ENCODE measurements at places on chromosomes 2 and 18.

GRCh38 chr2:99811544-99811943, 321.7 kb upstream of the REV1 start:
- DNase-seq, result no peak

GRCh38 chr2:174484573-174484972, 2.3 kb downstream of the GPR155 start:
- no peak for DNase-seq

GRCh38 chr18:75752740-75753263, 325.3 kb upstream of the SMIM21 start:
- no peak for DNase-seq

GRCh38 chr18:41144441-41144840, 810.6 kb upstream of the PIK3C3 start:
- no peak for DNase-seq

DNA sequence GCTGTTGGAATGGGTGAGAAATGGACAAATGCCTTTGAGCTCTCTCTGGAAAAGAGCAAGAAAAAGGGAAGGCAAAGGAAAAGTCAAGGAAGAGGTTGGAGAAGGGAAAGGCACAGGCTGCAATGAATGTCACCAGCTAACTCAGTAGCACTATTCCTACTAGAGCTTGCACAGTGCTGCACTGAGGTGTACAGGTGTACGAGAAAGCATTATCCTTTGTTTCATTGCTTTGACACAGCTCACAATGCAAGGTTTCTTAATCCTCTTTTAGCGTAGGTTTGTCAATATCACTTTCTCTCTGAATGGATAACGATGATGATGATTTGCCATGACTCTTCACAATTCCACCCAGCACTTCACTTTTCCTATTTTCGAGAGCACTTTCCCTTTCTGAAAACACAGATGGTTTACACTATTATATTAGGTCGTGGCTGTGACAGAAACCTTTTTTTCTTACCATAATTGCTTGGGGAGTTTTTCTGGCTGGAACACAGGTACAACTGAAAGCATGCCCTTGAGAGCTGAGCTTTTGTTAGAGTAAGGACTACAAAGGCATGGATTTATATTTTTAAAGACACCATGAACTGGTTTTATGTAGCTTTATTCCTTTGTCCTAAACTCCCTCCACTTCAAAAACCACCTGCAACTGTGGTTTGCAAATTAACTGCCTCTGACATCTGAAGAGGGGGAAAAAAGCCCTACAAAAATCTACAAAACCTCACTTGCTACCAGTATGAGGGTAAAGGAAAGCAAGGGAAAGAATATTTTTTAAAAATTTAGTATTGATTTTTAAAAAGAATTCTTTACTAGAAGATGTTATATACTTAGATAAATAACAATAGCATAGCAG, 265.5 kb downstream of the TGIF1 start:
- DNase-seq, result no peak

- DNase-seq, result no peak
Observed at GRCh38 chr2:213420828-213421385, 136.6 kb downstream of the SPAG16 start.

DNA sequence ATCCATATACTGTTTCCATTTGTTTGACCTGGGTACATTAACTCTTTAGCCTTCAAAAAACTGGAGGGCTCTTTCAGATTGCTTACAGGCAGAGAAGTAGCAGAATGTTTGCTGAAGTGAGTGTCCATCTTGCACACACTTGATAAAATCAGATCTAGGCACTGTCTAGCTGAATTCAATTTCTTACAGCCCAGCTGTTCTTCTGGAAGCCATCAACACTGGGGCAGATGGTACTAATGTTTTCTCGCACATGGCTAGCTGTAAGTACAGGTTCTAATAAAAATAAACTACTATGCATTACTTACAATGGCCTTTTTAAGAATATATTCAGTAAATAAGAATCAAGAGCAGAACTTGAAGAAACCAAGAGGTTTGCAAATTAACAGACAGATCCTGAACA, 175.9 kb downstream of the NBAS start:
- no peak for DNase-seq

DNA sequence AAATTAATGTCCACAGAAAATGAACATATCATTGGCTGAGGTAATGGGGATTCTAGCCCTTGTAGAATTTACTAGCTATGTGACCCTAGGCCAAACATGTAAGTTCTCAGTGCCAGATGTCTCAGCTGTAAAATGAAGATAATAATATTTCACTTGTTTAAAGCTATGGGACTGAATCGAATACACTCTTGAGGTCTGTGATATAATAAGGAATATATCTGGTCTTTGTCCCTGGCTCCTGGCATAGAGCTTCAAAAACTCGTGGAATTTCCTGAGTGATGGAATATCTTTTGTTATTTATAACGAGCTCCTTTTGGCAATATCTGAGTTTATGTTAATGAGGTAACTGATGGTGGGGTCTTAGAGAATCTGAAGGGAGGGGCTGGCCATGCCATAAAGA, 201.4 kb upstream of the CYP26B1 start:
- DNase-seq, result no peak

DNA sequence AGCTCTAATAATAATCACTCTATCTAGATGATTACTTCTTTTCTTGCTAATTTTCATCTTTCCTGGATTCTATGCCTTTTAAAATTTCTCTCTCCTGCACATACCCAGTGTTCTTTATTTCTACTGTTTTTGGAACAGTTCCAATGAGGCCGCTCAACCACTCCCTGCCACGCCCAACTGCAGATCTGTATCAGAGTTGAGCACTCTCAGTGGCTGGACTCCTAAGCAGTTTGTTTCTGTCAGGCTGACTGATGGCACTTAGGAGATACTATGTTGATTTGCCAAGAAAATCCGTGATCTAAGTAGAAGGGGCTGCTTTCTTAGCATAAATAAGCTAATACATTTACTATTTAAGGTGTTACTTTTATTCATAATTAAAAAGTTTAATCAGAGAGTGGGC, 192.8 kb downstream of the ARHGAP15 start:
- no peak for DNase-seq

- DNase-seq, result no peak
Observed at GRCh38 chr2:86081724-86082123, 24.0 kb downstream of the POLR1A start.

DNA sequence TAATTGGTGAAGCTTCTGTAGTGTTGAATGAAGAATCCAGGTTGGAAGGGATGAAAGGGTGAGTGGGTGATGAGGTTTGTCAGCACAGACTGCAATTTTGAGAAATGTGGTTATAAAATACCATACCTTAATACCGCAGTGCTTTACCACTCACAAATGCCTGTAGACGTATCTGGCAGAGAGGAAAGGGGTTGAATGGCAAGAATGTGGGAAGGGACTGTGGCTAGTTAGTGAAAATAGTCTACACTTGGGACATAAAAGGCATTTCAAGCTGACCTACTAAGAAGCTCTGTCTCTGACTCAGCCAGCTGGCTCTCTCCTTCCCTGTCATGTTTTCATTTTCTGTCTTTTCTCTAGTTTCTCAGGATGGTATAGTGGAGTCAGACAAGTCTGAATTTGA, 25.1 kb downstream of the CDK15 start:
- no peak for DNase-seq

GRCh38 chr2:108446703-108447102, 2.3 kb upstream of the GCC2 start:
- no peak for DNase-seq

GRCh38 chr2:124639524-124639923, 614.4 kb downstream of the CNTNAP5 start:
- DNase-seq, result no peak

DNA sequence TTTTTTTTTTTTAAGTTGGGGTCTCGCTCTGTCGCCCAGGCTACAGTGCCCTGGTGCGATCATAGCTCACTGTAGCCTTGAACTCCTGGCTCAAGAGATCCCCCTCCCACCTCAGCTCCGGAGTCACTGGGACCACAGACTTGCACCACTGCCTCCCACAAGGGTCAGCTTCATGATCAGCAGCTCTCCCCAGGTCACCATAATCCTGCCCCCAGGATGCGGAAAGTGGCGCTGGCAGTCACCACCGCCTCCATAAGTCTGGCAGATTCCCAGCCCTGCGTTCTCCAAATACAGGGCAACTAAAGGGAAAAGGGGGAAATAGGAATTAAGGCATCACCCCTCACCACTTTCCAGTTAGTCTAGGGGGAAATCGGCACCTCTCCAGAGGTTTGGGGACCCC, 5.2 kb upstream of the ARID5A start:
- no peak for DNase-seq

GRCh38 chr18:13555865-13556264, 170.5 kb downstream of the FAM210A start:
- DNase-seq, result no peak

- peak; percentile 4 for DNase-seq
Observed at GRCh38 chr2:200130762-200131166, 175.4 kb downstream of the MAIP1 start.
